ENCODE measurements at places on chromosomes 11 and 22. TPM values are rescaled to one million over a fixed set of nuclear protein-coding genes. Genes with fewer than 3 reads are reported as not detected.

KCNQ1 gene
- total RNA-seq = 27.3 TPM

KRTAP5-9 gene
- total RNA-seq = not detected

PKNOX2 gene
- total RNA-seq = 4.8 TPM

DNA sequence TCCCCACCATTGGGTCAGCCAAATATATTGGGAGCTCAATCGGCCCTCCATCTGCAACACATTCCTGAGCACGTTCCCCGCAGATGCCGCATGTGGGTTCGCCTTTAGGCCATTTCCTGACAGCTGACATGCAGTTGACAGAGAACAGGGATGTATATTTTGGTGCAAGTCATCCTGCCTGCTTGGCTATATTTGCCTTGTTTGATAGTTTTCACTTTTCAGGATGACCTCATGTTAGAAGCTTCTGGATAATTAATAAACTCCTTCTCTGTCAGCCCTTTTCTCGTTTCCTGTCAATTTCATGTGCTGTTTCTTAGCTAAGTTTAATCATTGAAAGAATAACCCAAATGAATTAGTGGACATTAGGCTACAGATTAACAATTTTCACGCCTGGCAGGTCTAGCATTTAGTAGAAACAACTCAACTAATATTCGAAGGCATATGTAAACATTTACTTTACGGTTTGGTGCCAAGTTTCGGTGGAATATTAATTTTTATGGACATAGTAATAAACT lies 105.8 kb upstream of the SLC5A12 start:
- no peak for DNase-seq

- no peak for DNase-seq
These were observed 16.5 kb upstream of the USP18 start for GRCh38 chr22:18133452-18133851.

DNA sequence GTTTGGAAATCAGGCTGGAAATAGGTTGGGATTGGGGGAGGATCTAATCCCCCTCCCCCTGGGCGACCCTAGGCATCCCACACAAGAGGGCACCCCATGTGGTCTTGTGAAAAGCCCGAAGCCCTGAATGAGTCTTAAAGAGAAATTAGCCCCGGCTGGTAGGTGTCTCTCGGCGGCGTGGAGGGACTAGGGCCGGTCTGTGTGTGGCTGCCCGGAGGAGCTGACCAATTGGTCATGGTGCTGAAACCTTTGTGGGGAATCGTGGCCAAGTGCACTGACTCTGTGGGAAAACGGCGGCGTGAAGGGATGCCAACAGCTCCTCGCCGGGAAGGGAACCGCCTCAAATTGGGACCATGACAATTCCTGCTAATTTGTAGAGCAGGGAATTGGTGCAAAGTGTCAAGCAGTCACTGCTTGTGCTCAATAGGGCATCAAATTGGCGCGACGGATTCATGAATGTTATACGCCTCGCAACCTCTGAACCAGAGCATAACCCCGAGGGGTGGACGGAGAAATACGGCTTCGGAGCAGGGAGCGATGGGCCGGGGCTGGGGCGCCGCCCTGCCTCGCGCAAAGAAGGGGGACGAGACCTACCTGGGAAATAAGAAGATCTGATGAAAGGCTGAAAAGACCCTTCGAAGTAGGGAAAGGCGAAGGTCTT lies 1.5 kb downstream of the DBX1 start:
- peak; percentile 31 for DNase-seq

DNA sequence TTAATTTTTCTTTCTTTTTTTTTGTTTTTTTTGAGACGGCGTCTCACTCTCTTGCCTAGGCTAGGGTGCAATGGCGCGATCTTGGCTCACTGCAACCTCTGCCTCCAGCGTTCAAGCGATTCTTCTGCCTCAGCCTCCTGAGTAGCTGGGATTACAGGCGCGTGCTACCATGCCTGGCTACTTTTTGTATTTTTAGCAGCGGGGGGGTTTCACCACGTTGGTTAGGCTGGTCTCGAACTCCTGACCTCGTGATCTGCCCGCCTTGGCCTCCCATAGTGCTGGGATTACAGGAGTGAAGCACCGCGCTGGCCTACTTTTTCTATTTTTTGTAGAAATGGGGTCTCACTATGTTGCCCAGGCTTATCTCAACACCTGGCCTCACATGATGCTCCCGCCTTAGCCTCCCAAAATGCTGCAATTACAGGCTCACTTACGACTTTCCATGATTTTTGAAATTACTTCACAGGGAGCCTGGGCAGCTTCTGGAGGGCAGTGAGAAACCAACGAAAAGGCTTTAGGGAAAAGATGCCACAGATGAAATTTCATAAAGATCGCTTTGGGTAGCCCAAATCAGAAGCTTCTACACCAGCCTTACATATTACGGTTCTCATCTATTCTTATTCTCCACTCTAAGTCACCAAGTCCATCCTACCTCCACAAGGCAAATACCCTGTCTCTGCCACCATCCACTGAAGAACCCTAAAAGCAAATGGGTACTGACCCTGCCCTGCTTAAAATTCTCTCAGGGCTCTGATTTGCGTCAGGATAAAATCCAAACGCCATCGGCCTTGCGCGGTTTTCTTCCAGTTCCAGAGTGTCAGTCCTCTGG lies 866 bp upstream of the RRM1 start:
- no peak for DNase-seq

DNA sequence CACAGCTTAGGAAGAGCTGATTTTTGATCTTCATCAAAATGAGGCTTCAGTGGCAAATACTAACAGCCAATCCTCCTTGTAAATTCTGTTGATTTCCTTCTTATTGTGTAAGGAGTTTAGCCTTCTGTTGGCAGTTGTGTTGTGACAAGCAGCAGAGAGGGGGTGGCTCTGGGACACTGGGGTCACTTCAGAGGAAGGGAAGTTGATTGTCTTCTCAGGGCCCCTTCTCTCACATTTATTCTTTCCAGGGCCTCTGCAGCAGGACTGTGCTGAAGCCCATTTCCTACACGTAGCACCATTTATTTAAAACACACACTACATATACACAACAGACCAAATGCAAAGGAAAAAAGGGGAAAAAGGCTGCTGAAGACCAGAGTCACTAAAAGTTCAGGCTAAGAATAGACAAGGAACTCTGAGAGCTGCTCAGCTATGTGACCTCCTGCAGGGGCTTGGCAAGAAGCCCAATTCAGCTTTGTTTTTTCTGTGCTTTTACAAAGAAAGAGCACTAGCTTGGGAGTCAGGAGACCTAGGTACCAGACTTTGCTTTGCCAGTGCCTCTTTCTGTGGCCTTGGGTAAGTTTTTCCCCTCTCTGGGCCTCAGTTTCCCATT lies 28.3 kb upstream of the UPB1 start:
- DNase-seq = no peak

DNA sequence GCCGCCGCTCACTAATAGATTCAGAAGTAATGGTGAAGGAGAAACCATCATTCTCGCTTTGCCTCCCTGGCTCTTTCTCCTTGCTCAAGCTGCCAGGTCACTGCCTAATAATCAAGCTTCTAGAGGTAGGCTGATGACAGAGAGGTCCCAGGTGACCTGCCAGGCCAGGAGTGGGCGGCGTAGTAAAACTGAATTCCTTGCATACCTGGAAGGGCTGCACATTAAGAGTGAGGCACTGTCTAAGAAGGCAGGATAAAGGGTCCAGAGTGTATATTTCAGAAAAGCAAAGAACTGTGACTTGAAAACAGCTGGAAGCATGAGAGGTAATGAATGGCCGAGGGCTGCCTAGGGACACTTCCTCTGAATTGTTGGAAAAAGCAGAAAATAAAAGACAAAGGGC lies 4.1 kb downstream of the SYT13 start:
- DNase-seq = no peak

- DNase-seq = no peak
These were observed 48.5 kb upstream of the SLC35C1 start for GRCh38 chr11:45756384-45757010.

DNA sequence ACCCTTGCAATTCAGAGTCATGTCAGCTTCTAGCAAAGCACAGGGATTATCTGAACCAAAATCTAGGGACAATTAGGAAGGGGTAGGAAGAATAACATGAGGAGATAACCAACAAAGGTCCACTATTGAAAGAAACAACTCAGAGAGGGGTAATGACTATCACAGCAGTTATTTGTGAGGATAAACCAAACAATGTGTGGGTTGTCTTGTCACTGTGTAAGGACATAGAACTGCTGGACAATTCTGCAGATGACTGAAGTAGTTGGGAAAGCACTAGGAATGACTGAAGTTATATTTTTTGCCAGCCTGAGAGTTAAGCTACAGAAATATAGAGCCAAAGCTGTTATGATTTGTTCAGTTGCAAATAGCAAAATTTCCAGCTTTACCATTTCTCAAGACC lies 858.4 kb upstream of the CCDC90B start:
- no peak for DNase-seq

DNA sequence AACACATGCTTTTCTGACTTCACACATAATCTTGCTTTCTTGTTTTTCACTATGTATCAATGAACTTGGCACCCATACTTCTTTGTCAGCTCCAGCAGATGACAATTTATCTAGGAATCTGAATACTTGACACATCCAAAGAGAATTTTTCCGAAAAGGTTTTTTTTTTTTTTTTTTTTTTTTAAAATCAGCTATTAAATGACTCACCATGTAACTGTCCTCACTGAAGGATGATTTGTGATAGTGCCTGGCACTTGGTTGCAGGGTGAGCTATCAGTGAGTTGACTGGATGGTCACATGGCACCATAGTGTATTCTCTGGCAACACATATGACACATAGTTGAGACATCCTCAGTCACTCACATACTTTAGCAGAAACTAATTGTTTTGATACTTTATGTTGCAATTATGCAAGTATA lies 133.4 kb upstream of the E2F8 start:
- no peak for DNase-seq

- DNase-seq = no peak
These were observed 38.1 kb upstream of the CHRM4 start for GRCh38 chr11:46429717-46430116.

- no peak for DNase-seq
These were observed 843.2 kb downstream of the KCNA4 start for GRCh38 chr11:29173660-29174062.

DNA sequence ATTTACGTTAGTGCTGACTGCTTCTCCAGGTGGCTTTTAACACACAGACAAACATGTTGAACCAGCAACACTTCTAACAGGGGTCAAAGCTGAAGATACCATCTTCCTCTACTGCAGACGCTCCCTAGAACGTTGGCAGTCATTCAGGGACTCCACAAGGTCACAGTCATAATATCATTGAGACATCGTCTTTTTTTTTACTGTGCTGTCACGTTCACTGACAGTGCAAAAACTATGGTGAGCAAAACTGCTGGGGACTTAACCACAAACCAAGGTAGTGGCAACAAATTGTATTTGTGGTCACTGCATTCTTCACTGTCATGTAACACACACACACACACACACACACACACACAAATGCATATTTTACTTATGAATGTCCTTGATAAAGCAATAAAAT lies 244.9 kb downstream of the CASP12 start:
- no peak for DNase-seq

- no peak for DNase-seq
These were observed 11.9 kb downstream of the FAM83F start for GRCh38 chr22:40006641-40007040.

DNA sequence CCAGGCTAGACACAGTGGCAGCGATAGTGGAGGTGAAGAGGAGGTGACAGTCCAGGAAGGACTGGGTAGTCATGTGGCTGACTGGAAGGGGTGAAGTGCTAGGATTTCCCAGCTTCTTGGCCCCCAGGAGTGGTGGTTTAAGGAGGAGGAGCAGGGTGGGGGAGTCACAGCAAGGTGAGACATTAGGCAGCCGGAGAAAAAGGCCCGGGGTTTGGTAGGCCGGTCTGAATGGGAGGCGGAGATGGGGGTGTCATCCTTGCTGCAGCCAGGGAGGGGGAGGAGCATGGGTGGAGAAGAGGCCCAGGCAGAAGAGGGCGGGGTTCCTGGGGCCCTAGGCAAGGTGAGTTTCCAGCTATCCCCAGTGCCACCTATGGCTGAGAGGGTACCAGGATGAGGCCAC lies 6.1 kb downstream of the SIPA1 start:
- DNase-seq = no peak
